ENCODE measurements at places on chromosomes 4 and X.

GRCh38 chr4:55186123-55186522, 60.7 kb upstream of the KDR start:
- DNase-seq: no peak

DNA sequence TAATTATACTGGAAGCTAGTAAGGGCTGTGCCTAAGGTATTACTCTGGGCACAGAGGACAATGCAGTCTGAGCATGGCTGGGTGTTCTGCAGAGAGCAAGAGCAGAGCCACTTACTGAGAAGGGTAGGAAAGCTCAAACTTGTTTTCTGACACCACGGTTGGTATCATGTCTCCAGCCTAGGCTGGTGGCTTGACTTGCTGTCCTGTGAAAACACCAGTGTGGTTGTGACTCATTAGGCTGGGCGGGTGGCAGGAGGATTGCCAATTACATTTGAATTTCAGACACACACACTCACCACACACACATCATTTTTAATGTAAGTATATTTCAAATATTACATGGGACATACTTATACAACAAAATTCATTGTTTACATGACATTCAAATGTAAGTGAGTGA, 19.7 kb upstream of the MTM1 start:
- DNase-seq: peak; percentile 6

DNA sequence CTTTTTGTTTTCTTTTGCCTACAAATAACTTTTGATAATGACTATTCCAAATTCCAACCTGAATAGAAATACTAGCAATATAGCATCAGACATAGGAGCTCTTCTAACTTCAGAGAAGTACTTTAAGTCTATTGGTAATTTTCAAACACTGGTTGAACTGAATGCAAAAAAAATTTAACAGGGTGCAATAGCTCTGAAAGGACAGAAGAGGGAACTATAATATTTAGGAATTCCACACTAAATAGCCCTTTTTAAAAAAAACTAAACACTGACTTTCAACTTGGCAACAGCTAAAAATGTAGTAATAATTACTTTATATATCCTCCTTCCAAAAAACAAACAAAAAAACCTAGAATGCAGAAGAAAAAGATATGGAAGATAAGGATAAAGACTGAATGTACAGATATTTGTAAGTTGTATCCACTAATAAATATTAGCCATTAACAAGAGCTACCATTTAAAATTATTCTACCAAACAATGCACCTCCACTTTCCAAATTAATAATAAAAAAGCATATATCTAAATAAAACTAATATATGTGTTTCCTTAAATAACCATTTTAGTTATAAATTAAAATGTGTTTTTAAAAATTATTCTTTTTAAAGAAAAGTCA, 81.4 kb downstream of the FBXW7 start:
- no peak for DNase-seq

DNA sequence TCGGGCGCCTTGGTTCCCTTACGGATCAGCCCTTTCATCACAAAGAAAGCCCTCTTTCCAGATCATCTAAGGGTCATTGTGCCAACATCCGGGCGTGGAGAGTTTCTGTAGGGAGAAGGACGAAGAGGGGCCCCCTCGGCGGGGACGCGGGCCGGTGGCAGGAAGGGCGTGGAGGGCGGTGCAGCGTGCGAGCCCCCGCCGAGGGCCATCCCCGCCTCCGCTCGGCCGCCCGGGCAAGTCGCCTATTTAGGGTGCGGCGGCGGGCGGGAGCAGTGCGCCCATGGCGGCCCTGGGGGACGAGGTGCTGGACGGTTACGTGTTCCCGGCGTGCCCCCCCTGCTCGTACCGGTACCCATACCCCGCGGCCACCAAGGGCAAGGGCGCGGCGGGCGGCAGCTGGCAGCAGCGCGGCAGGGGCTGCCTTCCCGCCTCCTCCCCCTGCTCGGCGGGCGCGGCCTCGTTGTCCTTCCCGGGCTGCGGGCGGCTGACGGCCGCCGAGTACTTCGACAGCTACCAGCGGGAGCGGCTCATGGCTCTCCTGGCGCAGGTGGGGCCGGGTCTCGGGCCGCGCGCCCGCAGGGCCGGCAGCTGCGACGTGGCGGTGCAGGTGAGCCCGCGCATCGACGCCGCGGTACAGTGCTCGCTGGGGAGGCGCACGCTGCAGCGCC, at the start of gene ZAR1:
TSS of gene ZAR1 (plus strand) at position 241 of the 668 bp plus-strand sequence. CDS start at position 281, 40 bp downstream.
- DNase-seq: no peak

- peak; percentile 70 for DNase-seq
These were observed 102.6 kb downstream of the PHEX start for GRCh38 chrX:22134681-22135080.

- no peak for DNase-seq
These were observed 1.6 kb upstream of the ARMCX6 start for GRCh38 chrX:101619364-101619763.

DNA sequence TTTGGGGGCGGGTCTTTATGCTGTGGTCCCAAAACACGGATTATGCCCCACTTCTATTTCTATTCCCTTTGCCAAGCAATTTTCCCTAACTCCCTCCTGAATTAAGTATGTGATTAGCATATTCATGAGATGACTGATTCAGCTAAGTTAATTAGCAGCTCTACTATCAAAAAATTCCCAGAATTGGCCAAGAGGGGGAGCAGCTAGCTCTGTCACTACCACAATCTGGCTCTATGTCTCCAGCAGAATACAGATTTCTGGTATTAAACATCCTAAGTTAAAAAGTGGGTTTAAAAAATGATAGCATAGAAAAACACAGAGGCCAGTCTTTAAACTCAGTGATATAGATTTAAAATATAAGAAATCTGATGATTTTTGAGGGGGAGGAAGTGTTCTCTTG, 80.3 kb downstream of the GPC4 start:
- peak; percentile 5 for DNase-seq

DNA sequence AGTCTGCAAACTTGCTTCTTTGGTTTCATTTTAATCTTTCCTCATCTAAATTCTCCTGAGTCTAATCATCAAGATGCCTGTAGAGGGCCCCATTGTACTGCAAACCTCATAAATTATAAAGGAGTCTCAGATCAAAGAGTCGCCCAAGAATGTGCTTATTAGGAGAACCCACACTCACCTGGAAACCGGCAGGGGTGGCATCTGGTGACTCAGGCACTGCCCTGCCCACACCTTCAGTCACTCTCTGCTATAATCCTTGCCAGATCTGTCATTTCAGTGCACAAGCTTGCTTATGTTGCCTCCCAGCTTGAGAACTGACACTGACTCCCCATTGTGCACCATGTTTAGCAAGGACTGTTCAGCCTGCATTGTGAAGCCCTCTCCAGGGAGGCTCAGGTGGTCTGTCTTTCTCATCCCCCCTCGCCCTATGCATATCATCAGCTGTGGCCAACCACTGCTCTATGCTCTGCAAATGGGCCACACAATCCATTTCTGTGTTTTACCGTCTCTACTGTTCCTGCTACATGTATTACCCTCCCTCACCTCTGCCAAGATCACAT, 12.4 kb downstream of the EPGN start:
- DNase-seq: peak; percentile 55

DNA sequence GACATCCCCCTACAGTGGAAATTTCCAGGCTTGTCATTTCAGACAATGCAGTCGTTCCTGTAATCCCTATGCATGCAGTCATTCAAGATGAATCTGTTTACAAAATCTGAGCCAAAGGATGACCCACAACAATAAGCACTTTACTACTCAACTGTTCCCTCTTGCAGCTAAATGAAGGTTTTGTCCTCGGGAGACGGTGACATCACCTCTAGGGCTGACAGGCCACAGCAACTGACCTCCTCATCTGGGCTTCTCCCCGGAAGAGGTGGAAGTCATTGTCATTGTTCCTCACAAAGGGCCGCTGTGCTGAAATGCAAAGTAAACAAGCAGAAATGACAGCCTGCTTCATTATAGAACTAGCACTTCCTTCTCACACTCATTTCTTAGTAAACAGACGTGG, 29.2 kb downstream of the CLRN2 start:
- DNase-seq: no peak

GRCh38 chrX:153669174-153669890, 4.3 kb downstream of the PNCK start:
- DNase-seq: no peak

DNA sequence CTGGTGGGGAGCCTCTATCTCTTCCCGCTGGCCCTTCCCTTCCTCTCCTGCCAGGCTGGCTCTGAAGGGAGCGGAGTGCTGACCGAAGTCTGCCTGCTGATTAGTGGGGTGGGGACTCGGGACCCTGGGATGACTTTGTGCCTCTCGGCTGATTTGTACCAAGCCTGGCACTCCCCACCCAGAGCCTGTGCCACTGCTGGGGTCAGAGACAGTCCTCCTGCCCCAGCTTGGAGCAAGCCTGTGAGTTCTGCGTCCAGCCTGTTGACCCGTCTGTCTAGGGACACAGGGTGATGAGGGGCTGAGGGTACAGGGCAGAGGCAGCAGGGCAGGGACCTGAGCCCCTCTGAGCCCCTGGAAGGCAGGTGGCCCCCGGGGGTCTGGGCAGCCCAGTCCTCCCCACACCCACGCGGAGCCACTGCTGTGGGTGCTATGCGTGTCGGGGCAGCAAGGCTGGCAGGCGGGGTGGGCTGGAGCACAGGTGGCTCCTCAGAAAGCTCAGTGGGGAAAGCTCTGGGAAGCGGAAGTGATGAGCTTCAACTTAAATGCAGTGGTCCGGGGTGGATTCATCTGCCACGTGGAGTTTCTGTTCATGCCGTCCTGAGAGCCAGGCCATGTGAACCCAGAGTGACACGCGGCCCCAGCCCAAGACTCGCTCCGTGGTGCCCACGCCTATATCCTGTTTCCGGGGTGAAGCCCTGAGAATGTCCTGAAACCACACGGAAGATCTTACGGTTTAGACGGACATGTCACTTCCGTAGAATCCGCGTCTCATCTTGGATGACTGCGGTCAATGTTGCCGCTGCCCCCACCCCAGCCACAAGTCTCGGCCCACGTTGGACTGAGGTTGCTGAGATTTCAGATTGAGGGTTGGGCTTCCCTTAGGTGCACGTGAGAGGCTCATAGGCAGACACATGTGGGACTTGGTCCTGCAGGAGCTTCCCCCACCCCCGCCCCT, 21.1 kb upstream of the UVSSA start:
- DNase-seq: no peak

- peak; percentile 3 for DNase-seq
These were observed 15.3 kb downstream of the CTAG1B start for GRCh38 chrX:154603438-154604430.

DNA sequence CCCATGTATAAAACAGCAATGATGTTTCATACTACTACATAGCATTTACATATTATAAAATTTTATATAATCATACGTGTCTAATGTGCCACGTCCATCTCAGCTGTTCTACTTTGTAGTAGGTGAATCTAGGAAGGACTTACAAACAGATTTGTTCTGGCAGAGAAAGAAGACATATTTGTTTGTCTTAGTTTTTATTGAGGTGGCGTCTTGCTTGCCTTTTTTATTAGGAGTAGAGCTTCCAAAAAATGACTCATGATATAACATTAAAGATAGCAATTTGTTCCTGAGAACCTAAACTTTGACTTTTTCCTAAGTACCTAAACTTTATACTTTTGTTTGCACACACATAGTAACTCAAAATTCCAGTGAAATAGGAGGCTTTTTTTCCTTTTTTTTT, 64.6 kb downstream of the CLDN22 start:
- DNase-seq: no peak

DNA sequence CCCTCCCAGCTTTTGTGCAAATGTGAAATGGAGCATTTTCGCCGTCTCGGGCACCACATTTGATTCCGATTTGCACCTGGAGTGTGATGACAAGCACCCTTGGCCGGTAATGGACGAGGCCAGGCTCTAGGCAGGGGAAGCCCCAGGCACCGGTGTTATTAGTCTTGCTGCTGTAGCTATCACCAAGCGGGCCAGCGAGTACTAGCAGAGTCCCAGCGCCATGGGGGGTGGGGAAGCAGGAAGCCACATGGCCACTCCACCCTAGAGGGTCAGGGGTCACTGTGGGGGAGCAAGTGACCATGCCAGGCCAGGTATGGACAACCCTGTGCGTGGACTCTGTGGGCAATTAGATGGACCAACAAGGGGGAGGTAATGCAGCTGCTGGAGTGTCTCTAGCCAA, 88.8 kb downstream of the CPZ start:
- DNase-seq: no peak

- DNase-seq: no peak
These were observed 45.5 kb upstream of the PRKG2 start for GRCh38 chr4:81260443-81261101.

GRCh38 chrX:9315086-9315485, 149.8 kb upstream of the TBL1X start:
- no peak for DNase-seq

DNA sequence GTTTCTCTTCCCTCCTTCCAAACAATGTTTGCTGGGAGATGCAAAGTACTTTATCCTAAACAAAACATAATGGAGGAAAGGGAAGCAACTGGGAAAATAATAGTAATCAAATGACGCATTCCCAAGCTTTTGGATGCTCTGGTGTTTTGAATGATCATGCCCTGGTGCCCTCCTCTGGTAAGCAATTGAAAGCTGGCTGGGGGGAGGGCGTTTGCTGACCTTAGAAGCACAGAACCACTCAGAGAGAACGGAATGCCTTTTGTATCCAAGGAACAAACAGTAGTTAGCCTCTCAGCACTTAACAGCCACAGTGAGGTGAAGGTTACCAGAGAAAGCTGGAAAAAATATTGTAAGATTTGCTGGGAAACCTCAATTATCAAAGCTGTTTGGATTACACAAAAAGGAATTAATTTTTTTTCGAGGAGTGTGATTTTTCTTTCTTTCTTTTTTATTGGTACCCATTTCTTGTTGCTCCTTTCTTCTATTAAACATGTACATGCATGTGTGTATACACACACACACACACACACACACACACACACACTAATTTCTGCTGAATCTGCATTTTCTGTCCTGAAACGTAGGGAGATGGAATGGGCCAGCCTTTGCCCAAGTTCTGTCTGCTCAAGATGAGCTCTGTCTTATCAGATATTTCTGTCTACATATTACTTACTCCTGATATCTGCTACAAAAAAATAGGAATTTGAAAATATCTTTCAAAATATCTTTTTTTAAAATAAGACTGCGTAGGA, 155.8 kb upstream of the IGFBP7 start:
- DNase-seq: no peak

DNA sequence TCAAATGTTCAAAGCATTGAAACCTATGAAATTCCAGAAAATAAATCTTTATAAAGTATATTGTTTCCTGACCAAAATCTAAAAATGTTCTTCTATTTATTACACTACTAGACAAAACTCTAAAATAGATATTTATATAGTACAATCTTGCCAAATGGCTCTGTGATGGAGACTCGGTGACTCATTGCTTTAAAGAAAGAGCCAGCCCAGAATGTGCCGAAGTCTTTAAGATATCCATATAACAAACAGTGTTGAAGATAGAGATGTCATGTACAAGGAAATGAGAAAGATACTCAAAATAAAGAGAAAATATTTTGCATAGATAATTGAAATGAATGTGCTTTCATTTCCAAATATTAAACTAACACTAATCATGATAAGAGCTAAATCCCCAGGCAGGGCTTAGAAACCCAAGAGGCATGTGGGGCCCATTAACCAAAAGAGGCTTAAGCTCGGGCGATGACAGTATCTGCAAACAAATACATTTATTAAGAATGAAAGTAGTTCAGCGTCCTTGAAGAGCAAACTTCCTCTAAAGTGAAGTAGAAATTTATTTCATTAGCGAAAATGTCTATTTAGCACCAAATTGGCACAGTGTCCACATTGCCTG, 102.1 kb upstream of the FAM9B start:
- DNase-seq: no peak
